ENCODE measurements at places on chromosomes 2 and 18. TPM values are rescaled to one million over a fixed set of nuclear protein-coding genes. Genes with fewer than 3 reads are reported as not detected.

The KIAA1328 gene
- total RNA-seq, result 3.3 TPM

The NDC80 gene
- 9.7 TPM for total RNA-seq

The ARHGAP15 gene
- not detected for total RNA-seq

The MRPS5 gene
- 50.8 TPM for total RNA-seq

The LRRFIP1 gene
- 58.1 TPM for total RNA-seq

Data from fibroblast of lung (primary cell).